ENCODE measurements at places on chromosomes 13 and 19.

- DNase-seq: no peak
Measured at GRCh38 chr19:19578252-19578651, 40.2 kb downstream of the CILP2 start.

DNA sequence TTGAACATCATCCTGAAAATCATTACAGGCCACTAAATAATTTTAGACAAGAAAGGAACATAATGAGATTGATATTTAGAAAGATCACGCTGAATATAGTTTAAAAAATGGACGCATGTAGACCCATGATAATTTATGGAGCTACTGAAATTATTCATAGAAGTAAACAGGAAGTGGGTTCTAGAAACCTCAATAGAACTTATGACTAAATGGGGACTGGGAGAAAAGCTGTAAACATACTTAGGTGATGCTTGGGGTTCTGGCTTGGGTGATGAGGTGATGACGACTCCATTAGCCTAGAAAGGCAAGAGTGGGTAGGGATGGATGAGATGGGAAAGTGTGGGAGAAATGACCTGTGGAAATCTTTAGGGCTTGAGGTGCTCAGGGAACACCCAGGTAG is 484.0 kb downstream of the MYO16 start:
- DNase-seq: no peak

DNA sequence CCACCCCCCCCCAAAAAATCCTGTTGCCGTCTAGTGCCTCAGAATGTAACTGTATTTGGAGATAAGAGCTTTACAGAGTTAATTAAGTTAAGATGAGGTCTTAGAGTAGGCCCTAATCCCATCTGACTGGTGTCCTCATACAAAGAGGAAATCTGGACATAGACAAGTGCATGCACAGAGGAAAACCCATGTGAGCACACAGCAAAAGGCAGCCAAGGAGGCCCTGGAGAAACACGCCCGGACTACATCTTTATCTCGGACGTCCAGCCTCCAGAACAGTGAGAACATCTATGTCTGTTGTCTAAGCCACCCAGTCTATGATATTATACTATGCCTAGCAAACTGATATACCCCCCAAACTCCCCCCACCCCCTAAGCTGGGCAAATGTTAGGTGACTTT is 193.8 kb downstream of the KATNAL1 start:
- DNase-seq: no peak

DNA sequence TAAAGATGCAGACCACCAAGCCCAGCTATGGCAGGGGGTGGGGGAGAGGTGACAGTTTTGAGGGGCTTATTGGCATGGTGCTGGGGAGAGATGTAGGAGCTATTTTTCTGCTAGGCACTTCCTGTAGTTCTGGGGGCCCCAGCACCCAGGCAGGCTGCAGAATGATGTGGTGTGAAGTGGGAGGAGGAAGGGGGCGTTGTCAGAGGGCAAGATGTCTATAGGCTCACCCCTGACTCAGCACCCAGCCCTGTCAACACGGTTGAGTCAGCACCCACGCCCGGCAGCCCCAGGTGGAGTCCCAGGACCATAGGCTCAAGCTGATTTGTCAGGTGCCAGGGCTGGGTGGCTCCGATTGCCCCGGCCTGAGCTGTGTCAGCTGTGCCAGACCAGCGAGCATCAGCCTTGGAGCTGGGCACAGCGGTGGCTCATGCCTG is 5.8 kb downstream of the KLF2 start:
- DNase-seq: peak; percentile 71

- no peak for DNase-seq
Measured at GRCh38 chr13:76741624-76742023, 144.6 kb downstream of the KCTD12 start.

DNA sequence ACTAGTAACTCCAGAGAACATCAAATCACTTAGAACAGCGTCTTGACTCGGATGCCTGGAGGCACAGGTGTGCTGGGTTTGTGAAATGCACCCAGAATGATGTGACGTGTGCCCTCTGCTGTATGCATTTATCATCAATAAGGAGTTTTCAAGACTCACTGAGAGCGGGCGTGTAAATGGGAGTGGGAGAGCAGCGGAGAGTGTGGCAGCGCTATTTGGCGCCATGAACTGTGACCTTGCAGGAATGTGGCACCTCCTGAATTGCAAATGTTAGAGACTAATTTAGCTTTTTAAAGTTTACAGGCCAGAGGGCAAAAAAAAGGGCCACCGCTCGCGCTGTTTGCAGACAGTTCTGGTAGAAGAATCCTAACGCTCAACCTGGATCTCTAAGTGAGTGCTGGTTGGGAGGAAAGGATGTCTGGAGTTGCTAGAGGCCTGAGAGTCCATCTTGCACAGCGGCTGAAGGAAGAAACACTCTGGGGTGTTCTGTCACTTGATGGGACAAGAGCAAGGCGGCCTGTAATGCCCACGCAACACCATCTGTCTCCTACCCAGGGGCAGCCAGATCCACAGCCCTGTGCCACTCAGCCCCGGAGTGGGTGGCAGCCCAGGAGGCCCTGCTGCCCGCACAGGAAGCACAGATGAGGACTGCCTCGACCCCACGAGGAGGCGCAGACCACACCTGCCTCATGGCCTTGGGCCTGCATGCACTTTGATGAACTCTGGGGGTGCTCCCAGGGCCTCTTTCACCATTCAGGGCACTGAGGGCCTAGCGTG is 19.7 kb downstream of the RANBP3 start:
- no peak for DNase-seq

- no peak for DNase-seq
Measured at GRCh38 chr13:27619093-27619727, 1.1 kb downstream of the LNX2 start.

GRCh38 chr19:4831304-4831978 is at the start of gene TICAM1:
Gene TICAM1 (minus strand): TSS chr19:4831712. CDS start chr19:4818377, 13,335 bp downstream.
- peak; percentile 85 for DNase-seq

GRCh38 chr19:31355665-31356289 is 6.5 kb upstream of the TSHZ3 start:
- no peak for DNase-seq

DNA sequence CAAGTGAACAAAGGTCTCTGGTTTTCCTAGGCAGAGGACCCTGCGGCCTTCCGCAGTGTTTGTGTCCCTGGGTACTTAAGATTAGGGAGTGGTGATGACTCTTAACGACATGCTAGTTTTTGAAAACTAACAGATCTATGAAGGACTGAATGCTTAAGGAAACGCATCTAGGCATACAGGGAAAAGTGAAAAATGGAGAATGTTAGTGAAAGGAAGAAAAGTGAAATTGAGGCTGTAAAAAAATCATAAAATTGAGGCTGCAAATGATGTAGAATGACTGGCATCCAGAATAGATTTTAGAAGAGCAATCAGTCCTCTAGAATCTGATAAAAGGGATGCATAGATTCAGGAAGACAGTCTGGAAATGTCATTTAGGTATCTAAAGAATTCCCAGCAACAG is 3.5 kb downstream of the ZNF260 start:
- no peak for DNase-seq

DNA sequence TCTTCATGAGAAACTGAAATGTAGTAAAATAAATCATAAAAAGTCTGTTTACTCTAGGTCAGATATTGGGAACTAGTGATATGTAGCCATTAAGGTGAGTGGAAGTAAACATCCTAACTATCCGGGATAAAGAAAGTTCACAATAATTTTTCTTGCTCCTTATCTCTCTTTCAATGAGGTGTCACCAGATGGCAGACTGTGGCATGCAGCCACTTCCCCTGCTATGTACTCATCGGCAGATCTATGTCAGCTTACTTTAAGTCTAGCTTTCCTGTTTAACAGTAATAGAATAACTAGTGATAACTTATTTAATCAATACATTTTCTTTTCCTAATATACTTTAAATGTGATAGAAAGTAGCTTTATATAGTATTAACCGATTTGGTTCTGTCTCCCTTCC is 181.9 kb downstream of the NDFIP2 start:
- DNase-seq: no peak

DNA sequence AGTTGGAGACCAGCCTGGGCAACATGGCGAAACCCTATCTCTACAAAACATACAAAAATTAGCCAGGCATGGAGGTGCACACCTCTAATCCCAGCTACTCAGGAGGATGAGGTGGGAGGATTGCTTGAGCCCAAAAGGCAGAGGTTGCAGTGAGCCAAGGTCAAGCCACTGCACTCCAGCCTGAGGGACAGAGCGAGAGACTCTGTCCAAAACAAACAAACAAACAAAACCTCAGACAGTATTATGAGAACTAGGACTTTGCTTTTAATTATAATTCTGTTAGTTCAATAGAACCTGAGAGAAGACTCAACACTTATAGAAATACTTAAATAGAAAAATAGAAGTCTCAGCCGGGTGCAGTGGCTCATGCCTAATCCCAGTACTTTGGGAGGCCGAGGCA is 31.1 kb upstream of the TPM4 start:
- DNase-seq: no peak

All from GM13976 (cell line).